Fibroblast of skin of abdomen (primary cell): ENCODE measurements at places on chromosomes 1 and 21.
A peak's percentile ranks its signal among the peaks of the same experiment; 100 is the strongest.

GRCh38 chr1:200779326-200779725 lies 40.6 kb downstream of the CAMSAP2 start:
- no peak for DNase-seq

GRCh38 chr1:192880231-192880630 lies 71.4 kb downstream of the RGS2 start:
- no peak for DNase-seq

GRCh38 chr1:65179148-65179547 lies 31.1 kb downstream of the AK4 start:
- DNase-seq, result peak; percentile 14

DNA sequence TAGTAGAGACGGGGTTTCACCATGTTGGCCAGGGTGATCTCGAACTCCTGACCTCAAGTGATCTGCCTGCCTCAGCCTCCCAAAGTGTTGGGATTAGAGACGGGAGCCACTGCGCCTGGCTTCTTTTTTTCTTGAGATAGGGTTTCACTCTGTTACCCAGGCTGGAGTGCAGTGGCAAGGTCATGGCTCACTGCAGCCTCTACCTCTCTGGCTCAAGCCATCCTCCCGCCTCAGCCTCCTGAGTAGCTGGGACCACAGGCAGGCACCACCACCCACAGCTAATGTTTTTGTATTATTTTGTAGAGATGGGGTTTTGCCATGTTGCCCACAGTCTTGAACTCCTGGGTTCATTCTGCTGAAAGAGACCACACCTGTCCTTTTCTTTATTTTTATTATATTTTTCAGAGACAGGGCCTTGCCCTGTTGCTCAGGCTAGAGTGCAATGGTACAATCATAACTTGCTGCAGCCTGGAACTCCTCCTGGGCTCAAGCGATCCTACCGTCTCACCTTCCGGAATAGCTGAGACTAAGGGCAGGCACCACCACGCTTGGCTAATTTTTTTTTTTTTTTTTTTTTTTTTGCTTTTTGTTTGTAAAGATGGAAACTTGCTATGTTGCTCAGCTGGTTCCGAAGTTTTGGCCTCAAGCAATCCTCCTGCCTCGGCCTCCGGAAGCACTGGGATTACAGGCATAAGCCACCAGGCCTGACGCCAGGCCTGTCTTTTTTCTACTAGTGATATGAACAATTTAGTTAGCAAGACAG lies 3.1 kb downstream of the LMNA start:
- no peak for DNase-seq

GRCh38 chr1:214506972-214507431 lies 44.4 kb downstream of the PTPN14 start:
- DNase-seq, result no peak

DNA sequence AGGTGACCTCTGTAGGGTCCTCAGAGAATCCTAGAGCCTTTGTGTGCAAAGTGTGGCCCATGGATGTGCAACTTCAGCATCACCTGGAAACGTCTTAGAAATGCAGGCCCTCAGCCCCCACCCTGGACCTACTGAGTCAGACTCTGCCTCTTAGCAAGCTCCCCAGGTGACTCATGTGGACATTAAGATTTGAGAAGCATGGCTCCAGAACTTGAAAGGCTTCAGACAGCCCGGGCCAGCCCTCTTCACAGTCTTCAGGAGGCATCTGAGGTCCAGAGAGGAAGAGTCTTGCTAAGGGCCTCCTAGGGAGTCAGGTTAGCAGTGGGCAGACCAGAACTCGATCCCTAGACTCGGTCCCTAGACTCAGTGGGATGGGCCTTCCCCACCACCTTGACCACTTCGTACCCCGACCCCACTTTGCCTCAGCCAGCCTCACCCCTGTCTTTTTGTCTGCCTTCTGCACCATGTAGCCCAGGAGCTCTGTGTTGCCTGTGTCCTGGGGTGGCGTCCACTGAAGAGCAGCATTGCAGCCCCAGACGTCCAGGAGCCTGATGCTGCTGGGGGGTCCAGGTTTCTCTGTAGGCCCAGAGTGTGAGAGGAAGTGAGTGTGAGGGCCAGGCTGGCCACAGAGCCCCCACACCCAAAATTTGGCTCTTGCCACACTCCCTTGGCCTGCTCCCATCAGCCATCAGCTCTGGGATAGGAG lies 4.8 kb downstream of the MYBPH start:
- DNase-seq, result no peak

- no peak for DNase-seq
Measured at GRCh38 chr1:18644446-18644845, 13.8 kb downstream of the PAX7 start.

DNA sequence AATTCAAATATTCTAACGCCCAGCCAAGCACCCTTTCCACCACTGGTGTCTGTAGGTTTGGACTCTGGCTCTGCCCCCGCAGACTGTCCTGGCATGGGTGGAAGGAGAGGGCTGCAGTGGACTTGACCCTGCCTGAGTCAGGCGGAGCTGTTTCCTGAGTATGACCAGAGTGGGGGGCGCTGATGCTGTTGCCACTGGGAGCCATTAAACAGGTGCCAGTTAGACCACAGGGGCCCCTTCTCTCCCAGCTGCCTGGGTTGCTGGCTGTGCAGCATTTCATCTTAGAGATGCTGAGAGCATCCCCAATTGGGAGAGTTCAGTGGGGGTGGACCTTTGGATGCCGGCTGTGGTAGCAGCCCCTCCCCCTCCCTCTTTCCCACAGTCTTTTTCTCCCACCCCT lies 539.5 kb downstream of the MATN1 start:
- no peak for DNase-seq

DNA sequence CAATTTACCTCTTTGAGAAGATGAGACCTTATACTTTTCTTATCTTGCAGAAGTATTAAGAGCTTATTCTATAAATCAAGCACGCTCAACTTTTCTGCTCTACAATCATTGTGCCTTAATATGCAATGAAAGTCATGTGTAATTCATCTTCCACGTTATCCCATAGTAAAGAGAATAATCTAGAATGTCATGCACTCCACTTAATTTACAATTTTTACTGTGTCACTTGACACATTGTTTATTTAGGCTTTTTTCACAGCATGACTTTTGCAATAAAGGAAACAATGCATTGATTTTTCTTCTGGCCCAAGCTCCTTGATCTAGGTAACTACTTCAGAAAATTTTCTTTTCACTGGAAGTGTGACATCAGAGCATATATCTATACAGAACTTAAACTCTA lies 290.9 kb downstream of the HHIPL2 start:
- no peak for DNase-seq

- DNase-seq, result no peak
Measured at GRCh38 chr1:116531917-116532316, 38.9 kb downstream of the CD58 start.

- DNase-seq, result no peak
Measured at GRCh38 chr1:47924270-47925048, 72.7 kb downstream of the TRABD2B start.

GRCh38 chr1:63848733-63849132 lies 74.9 kb downstream of the ROR1 start:
- peak; percentile 41 for DNase-seq

DNA sequence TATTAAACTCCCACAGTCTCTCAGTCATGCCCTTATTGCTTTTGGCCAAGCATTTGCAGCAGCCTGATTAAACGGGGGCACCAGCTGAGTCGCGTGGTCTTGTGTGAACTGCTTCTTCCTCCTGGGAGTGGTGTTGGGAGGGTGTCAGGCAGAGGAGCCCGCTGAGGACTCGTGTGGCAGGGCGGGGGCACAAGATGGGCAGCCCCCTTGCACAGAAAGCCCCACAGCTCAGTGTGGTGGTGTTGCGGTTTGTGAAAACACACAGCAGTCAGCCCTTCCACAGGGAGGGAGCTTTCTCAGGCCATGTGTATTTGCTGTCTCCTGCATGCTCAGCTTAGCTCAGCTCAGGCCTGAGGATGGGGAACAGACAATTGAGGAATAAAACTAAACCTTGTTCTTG lies 22.4 kb downstream of the PEX14 start:
- no peak for DNase-seq

- no peak for DNase-seq
Measured at GRCh38 chr1:242431786-242432185, 92.7 kb downstream of the PLD5 start.

DNA sequence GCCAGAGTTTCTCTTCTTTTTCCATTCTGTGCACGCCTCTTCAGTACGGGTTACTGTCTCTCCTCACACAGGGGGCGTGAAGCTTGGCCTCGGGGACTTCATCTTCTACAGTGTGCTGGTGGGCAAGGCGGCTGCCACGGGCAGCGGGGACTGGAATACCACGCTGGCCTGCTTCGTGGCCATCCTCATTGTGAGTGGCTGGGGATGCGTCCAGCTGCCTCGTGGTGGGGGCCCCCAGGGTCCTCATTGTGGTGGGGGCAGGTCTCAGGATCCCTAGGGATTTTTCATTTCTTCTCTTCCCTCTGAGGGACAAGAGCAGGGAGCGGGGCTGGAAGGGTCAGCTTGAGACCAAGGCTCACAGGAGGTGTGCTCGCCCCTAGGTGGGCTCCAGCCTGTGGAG lies 23.5 kb downstream of the PSEN2 start:
- DNase-seq, result no peak

GRCh38 chr1:119391749-119392148 lies 23.2 kb downstream of the HAO2 start:
- DNase-seq, result peak; percentile 4

DNA sequence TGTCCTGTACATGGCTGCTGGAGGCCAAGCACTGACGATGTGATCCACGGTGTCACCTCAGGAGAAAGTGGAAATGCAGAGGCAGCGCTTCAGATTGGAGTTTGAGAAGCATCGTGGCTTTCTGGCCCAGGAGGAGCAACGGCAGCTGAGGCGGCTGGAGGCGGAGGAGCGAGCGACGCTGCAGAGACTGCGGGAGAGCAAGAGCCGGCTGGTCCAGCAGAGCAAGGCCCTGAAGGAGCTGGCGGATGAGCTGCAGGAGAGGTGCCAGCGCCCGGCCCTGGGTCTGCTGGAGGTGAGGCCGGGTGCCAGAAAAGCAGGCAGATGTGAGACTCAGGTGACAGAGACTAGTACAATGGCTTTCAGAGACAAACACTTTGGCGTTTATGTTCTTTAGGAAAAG lies 7.7 kb downstream of the TRIM58 start:
- no peak for DNase-seq

GRCh38 chr1:18238190-18238589 lies 130.6 kb downstream of the IGSF21 start:
- DNase-seq, result no peak

GRCh38 chr1:235304549-235305451 lies 23.2 kb downstream of the ARID4B start:
- peak; percentile 2 for DNase-seq

GRCh38 chr1:11053758-11054137 lies 6.1 kb downstream of the SRM start:
- no peak for DNase-seq

DNA sequence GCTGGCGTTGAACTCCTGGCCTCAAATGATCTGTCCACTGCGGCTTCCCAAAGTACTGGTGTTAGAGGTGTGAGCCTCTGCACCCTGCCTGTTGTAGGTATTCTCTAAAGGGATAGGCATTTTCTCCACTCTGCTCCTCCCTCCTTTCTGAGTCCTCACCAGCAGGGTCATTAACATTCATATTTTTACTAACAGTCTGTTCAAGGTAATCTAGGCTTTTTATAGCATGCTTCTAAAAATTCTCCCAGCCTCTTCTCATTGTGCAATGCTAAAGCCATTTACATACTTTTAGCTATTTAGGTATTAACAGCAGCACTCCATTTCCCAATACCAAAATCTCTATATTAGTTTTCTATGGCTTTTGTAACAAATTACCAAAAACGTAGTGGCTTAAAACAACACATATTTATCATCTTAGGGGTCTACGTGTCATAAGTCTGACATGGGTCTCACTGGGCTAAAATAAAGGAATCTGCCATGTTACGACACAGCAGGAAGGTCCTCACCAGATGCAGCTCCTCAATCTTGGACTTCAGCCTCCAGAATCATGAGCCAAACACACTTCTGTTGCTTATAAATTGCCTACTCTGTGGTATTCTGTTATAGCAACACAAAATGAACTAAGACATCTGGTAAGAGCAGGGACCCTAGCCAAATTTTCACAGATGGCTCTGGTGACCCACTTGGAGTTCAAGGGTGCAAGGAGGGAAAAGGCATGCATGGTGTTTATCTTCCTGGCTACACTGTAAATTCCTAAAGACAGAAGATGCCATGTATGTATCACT lies 2.9 kb upstream of the SLC2A7 start:
- peak; percentile 52 for DNase-seq

DNA sequence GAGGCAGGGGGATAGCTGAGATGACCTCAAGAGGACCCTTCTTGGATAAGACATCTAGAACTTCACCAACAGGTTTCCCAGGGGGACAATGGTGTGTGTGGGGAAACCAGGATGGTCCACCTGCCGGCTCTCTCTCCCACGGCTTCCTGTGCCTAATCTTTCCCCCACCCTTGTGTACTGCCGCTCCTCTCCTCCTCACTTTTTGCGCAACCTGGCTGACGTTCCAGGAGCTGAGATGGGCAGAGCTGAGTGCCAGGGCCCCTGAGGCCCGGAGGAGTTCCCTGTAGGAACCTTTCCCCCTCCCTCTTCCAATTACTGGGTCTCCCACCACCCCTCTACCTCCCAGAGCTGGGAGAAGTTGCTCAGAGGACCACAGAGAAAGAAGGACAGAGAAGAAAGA lies 6.9 kb downstream of the SLC26A9 start:
- DNase-seq, result no peak

DNA sequence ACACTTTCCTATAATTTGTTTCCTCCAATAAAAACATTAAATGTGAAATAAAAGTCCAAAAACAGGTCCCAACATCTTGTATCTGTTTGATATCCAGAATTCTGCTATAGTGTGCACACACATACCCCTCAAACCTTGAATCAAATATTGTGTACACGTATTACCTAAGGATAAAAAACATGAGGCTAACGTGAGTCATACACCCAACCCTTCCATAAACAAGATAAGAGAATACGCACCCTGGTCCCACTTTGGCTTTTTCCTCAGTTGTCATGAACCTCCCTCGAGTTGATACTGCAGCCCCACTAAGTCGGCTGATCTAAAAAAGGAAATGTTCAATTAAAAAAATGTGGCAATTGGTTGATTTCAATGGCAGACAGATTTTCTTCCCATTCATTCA lies 5.2 kb downstream of the KHDC4 start:
- no peak for DNase-seq

DNA sequence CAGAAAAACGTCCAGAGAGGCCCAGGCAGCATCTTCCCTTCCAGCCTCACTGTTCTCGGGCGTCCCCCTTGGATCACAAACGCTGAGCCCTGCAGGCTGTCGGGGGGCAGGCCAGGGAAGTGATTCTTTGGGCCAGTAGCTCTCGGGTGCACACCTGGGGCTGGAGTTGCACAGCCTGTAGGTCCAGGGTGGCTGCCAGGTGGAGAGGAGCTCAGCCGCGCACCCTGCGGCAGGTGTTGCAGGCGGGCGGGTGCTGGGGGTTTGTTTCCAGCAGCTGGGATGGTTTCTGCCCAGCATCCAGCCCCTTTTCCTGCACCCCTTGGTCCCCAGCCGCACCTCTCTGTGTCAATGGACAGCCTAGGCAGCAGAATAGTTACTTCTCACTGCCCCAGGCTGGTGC lies 15.7 kb downstream of the PRDM16 start:
- no peak for DNase-seq

GRCh38 chr1:162218975-162219374 lies 149.5 kb downstream of the NOS1AP start:
- no peak for DNase-seq

GRCh38 chr1:109976762-109977161 lies 7.8 kb upstream of the AHCYL1 start:
- no peak for DNase-seq
